CD14-positive monocyte (primary cell): ENCODE measurements at places on chromosomes 16 and 17. TPM values are rescaled to one million over a fixed set of nuclear protein-coding genes. Genes with fewer than 3 reads are reported as not detected.

Gene NT5M
- 0.23 TPM for polyA plus RNA-seq

Gene UNC13D
- 111 and 119 TPM in 2 replicates for polyA plus RNA-seq

- no peaks in the 10 kb centered on the region for H3K27me3 ChIP-seq
- H3K4me1 ChIP-seq, result peaks cover 25% of the 10 kb centered on the region
- no peak overlapping the region for H3K4me3 ChIP-seq
- H3K27ac ChIP-seq, result no peak overlapping the region
Measured at GRCh38 chr17:7020894-7021664, 1.8 kb upstream of the BCL6B start.

- H3K4me1 ChIP-seq, result no peaks in the 10 kb centered on the region
- DNase-seq, result no peak
- no peak overlapping the region for H3K4me3 ChIP-seq
- peaks cover 49% of the 10 kb centered on the region for H3K36me3 ChIP-seq
- no peaks in the 10 kb centered on the region for H3K27me3 ChIP-seq
Measured at GRCh38 chr17:19770985-19771735, 23.1 kb upstream of the ALDH3A1 start.

DNA sequence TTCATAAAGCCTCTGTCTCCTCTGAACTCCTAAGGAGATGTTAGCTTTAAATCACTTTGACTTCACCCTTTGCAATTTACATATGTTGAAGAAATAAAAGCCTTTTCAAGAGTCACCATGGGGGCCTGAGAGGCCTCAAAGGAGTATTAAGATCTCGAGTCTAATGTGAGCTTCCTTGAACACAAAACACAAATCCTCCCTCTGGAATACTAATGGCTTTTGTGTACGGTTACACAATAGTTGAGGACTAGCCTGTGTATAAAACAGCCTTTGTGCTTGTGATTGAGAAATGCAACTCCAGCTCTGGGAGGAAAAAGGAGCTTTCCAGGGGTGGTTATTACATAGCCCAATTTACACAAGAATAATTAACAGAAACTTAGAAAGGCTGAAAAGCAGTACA lies 1140.2 kb downstream of the CDH11 start:
- no peaks in the 10 kb centered on the region for H3K4me1 ChIP-seq
- H3K27ac ChIP-seq, result no peak overlapping the region
- no peaks in the 10 kb centered on the region for H3K36me3 ChIP-seq
- H3K4me3 ChIP-seq, result no peak overlapping the region

Gene CYGB
- polyA plus RNA-seq, result not detected

Gene OTOP3
- polyA plus RNA-seq, result not detected

Gene KAT8
- polyA plus RNA-seq, result 34.5 TPM

Gene C1QTNF8
- not detected for polyA plus RNA-seq

DNA sequence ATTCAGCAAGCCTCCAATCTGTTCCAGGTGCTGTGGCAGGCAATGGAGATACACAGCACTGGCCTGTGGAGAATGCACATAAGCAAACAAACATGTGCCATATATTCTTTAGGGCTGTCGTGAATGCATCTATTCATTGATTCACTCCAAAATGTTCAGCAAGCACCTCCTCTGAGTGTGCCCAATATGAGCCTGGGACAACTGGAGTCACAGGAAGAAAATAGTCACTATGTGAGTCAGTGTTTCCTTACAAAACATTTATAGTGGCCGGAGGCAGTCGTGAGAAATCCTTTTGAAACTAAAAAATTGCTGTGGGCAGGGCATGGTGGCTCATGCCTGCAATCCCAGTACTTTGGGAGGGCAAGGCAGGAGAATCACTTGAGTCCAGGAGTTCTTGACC lies 310.1 kb downstream of the CA10 start:
- no peaks in the 10 kb centered on the region for H3K4me1 ChIP-seq
- H3K27ac ChIP-seq, result no peak overlapping the region
- no peak for DNase-seq
- no peak overlapping the region for H3K4me3 ChIP-seq

DNA sequence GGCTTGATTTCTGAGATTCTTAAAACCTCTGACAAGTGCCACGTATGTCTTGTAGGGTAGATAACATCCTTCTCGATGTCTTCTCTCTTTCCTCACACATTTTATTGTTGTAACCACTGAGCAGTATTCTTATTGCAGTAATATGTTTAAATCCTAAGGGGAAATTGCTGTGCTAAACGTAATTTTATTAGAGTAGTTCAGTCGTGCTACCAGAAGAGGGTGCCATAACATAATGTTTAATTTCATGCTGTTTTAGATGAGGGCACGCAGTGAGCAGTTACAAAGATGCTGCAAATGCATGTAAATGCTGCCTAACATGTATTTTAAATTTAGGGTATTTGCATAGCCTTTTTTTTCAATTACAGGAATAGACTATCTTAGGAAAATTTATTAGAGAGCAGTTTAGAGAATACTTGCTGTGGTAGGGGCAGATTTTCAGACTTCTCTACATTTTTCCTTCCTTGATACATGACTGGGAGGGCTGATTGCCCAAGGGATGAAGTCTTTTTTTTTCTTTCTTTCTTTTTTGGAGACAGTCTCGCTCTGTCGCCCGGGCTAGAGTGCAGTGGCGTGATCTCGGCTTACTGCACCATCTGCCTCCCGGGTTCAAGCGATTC lies 51.7 kb downstream of the GAN start:
- peak; percentile 38 for DNase-seq
- peaks cover 74% of the 10 kb centered on the region for H3K36me3 ChIP-seq
- H3K4me1 ChIP-seq, result no peaks in the 10 kb centered on the region
- H3K27me3 ChIP-seq, result no peaks in the 10 kb centered on the region
- no peak overlapping the region for H3K4me3 ChIP-seq

- H3K4me1 ChIP-seq, result peaks cover 11% of the 10 kb centered on the region
- H3K27ac ChIP-seq, result no peak overlapping the region
- no peaks in the 10 kb centered on the region for H3K27me3 ChIP-seq
- no peak for DNase-seq
Measured at GRCh38 chr16:68889508-68890150, 46.3 kb downstream of the TANGO6 start.
